ENCODE measurements at places on chromosomes 11 and 22.

GRCh38 chr11:11251394-11251970 lies 101.6 kb downstream of the CSNK2A3 start:
- no peak for DNase-seq

DNA sequence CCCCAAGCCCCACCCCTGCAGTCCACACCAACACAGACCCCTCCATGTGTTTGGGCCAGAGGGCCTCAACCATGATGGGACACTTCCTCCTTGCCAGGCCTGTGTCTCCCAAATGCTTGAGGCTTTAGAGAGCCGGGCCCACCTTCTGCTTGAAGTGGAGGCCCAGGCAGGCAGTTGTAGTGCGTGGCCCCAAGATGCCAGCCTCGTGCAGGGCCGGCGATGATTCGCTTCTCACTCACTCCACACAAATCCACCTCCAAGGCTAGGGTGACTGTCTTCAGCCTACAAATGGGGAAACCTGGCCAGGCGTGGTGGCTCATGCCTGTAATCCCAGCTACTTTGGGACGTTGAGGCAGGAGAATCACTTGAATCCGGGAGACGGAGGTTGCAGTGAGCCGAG lies 5.7 kb downstream of the PRR5 start:
- DNase-seq: no peak

- DNase-seq: no peak
Measured at GRCh38 chr11:119415517-119415916, 7.5 kb downstream of the THY1 start.

- no peak for DNase-seq
Measured at GRCh38 chr22:20752104-20752741, 21.7 kb upstream of the SERPIND1 start.

- DNase-seq: no peak
Measured at GRCh38 chr11:124954590-124954955, 571 bp downstream of the CCDC15 start.
